ENCODE measurements at places on chromosomes 5 and 9.
A peak's percentile ranks its signal among the peaks of the same experiment; 100 is the strongest.

GRCh38 chr9:131737426-131737825 is 2.5 kb downstream of the RAPGEF1 start:
- no peak for DNase-seq
- peak overlapping the region; percentile 94 for H3K4me3 ChIP-seq
- no peaks in the 10 kb centered on the region for H3K27me3 ChIP-seq
- H3K27ac ChIP-seq, result peak overlapping the region; percentile 100
- peaks cover 2% of the 10 kb centered on the region for H3K36me3 ChIP-seq

GRCh38 chr9:72497447-72498046 is 23.9 kb upstream of the TMC1 start:
- H3K27me3 ChIP-seq, result no peaks in the 10 kb centered on the region
- peaks cover 2% of the 10 kb centered on the region for H3K36me3 ChIP-seq
- no peak overlapping the region for H3K4me3 ChIP-seq
- no peak for DNase-seq
- no peak overlapping the region for H3K27ac ChIP-seq

DNA sequence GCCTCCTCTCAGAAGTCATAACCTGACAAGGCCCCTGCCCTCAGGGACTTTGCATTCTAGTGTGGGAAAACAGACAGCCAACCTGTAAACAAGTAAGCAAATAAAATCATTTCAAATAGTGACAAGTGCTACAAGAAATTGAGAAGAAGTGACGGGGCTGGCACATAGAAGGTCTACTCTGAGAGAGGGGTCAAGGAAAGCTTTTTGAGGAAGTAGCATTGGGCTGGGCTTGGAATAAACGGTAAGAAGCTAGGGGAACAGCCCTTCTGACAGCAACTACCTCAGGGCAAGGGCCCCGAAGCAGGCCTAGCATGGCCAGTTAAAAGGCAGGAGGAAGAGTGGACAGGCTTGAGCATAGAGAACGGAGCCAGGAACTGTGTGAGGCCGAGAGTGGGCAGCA is 4.8 kb upstream of the SLC2A8 start:
- peaks cover 23% of the 10 kb centered on the region for H3K4me1 ChIP-seq
- DNase-seq, result no peak
- H3K4me3 ChIP-seq, result peak overlapping the region; percentile 15

DNA sequence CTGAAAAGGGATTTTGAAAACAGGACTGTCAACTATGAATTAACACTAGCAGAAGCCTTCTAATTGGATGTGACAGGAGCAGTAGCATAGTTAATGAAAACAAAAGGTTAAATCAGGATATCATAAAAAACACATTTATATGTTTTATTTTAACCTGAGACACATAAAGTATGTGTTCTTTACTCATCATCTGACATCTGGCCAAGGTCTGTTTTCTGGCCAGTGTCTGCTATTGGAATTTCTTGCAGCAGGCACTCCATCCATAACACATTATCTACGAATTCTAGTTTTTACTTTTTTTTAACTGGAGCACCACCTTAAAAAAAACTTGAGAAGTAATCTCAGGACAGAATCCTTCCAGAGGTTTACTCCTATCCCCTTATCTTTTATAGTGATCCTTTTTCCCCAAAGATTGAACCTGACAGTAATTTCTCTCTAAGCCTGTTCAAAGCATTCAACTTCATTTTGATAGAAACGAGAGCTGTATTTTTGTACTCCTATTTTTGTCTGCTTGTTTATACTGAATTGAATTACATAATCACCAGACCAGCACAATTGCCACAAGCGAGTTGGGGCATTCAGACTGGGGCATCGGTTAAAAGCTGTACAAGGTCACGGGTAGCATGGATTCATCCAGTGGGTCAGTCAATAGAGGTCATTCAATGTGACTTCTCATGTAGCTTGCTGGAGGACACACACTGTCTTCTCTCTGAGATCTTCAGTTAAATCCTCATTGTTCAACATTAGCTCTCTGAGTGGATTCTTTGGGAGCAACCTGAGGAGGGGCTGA is 205.6 kb upstream of the CLINT1 start:
- no peak overlapping the region for H3K27ac ChIP-seq
- peaks cover 2% of the 10 kb centered on the region for H3K36me3 ChIP-seq
- no peaks in the 10 kb centered on the region for H3K4me1 ChIP-seq
- peaks cover 47% of the 10 kb centered on the region for H3K27me3 ChIP-seq
- no peak overlapping the region for H3K4me3 ChIP-seq

Measured in T-helper 17 cell (primary cell).